PC-9 (cell line): ENCODE measurements at places on chromosomes 12 and 14. TPM values are rescaled to one million over a fixed set of nuclear protein-coding genes. Genes with fewer than 3 reads are reported as not detected.

DNA sequence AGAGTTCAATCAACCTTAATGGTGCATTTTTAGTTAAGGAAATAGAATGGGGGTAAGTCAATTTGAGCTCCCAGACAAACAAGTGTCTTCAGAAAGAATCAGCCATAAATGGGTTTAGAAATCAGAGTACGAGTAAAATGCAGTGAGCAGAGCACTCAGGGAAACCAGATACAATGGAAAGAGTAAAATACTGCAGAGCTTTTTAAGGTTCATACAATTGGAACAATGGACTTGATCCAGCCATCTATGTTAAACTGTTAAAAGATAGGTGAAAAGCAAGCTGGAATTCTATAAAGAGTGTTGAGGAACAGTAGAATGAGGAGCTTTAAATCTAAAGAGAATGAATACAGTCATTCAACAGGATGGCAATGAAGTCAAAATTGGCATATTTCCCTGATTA, 23.8 kb upstream of the PCNX4 start:
- no peak overlapping the region for H3K27ac ChIP-seq
- no peaks in the 10 kb centered on the region for H3K36me3 ChIP-seq
- no peak for DNase-seq
- no peaks in the 10 kb centered on the region for H3K27me3 ChIP-seq
- no peaks in the 10 kb centered on the region for H3K4me1 ChIP-seq

STXBP6 gene
- 10.0 and 12.3 TPM in 2 replicates for total RNA-seq

GLTP gene
- 30.3 and 31.8 TPM in 2 replicates for total RNA-seq

DNA sequence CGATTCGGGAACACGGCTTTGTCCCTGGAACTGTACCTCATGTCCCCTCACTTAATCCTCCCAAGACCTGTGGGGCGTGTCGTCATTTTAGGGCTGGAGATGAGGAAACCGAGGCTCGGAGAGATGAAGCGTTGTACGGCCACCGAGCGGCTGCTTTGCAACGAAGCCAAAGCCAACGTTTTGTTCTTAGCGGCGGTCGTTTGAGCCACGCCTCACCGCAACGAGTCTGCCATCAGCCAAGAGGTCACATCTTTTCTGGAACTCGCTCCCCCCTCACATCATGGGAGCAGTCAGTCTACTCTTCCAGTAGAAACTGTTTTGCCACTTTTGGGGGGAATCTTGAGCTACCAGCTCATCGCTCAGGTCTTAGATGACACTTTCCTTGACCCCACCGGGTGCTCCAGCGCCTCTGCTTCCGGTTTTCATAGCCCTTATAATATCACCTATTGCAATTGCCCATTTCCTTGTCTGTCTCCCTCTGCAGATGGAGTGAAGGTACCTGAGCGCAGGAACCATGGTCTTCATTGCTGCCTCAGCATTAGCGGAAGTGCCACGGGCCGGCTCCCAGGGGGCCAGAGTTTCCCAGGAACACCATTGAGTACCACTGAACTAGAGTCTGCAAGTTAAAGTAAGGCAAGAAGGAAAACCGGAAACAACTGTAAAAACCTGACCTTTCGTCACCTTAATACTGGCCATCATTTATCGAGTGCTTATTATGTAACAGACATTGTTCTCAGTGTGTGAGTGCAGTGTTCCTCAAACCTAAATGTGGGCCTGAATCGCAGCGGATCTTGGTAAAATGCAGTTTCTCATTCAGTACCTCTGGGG, 19.6 kb downstream of the NINJ2 start:
- H3K27ac ChIP-seq = peak overlapping the region; percentile 79
- 0 out of 2 replicates have a peak, but pooled peaks cover 2% of the 10 kb centered on the region for H3K36me3 ChIP-seq
- H3K4me1 ChIP-seq = peaks cover 36% of the 10 kb centered on the region
- peak overlapping the region; percentile 77 for H3K4me3 ChIP-seq
- no peak for DNase-seq
- no peaks in the 10 kb centered on the region for H3K27me3 ChIP-seq

GRCh38 chr14:103819503-103820307, 27.7 kb downstream of the PPP1R13B start:
- H3K27me3 ChIP-seq = no peaks in the 10 kb centered on the region
- no peak for DNase-seq
- no peaks in the 10 kb centered on the region for H3K4me1 ChIP-seq
- no peaks in the 10 kb centered on the region for H3K36me3 ChIP-seq

DTX3 gene
- 16.2 and 18.1 TPM in 2 replicates for total RNA-seq

DNA sequence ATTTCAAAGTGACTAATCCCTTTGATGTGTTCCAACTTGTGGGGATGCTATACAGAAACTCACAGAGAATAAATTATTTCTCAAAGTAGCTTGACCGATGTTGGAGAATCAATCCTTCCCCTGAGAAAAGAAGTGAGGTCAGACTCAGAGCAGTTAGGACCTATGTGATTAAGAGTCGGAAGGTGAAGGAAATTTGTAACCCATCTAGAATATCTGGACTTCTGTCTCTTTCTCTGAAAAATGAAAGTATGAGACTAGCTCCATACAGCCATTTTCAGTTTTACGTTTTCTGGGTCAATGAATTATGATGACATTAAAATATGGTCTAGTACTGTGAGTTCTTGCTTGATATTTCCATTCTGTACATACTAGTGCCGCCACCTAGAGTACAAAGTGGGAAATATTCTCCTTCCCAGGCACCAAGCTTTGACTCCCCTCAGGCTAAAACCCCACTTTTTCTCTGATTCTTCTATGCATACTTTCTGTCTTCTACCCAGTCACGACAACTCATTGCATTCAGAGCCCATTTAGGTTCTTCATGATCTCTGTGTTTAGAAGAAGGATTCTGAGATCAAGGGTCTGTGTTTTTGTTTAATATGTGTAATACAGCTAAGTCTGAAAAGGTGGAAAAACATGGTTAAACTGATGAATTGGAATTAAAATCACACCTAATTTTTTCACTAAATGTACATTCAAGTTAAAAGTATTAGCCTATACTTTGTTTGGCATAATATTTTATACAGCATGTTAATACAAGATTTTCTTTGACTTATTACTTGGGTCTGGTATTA, 6.9 kb upstream of the NTS start:
- H3K4me3 ChIP-seq = no peak overlapping the region
- no peaks in the 10 kb centered on the region for H3K27me3 ChIP-seq
- DNase-seq = peak; percentile 37
- no peaks in the 10 kb centered on the region for H3K4me1 ChIP-seq
- H3K36me3 ChIP-seq = no peaks in the 10 kb centered on the region

DNA sequence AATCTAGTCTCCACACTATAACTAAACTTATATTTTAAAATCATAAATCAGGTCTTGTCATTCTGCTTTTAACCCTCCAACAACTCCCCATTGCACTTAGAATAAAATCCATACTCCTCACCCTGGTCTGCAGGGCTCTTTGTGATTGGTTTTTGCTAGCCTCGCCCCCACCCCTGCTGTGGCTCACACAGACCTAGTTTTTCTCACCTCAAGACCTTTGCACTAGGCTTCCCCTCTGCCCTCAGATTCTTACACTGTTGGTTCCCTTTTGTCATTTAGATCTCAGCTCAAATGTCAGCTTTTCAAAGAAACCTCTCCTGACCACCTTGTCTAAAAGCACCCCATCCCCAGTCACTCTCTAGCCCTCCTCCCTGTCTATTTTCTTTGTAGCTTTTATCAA, 10.7 kb upstream of the LHX5 start:
- H3K36me3 ChIP-seq = no peaks in the 10 kb centered on the region
- H3K4me1 ChIP-seq = no peaks in the 10 kb centered on the region
- H3K4me3 ChIP-seq = no peak overlapping the region
- DNase-seq = no peak
- H3K27ac ChIP-seq = no peak overlapping the region

PTPRO gene
- total RNA-seq = not detected in 2 replicates

- no peak for DNase-seq
- peaks cover 95% of the 10 kb centered on the region for H3K27me3 ChIP-seq
- H3K4me3 ChIP-seq = no peak overlapping the region
- H3K4me1 ChIP-seq = no peaks in the 10 kb centered on the region
Measured at GRCh38 chr12:130919086-130919485, 34.6 kb upstream of the ADGRD1 start.

DNA sequence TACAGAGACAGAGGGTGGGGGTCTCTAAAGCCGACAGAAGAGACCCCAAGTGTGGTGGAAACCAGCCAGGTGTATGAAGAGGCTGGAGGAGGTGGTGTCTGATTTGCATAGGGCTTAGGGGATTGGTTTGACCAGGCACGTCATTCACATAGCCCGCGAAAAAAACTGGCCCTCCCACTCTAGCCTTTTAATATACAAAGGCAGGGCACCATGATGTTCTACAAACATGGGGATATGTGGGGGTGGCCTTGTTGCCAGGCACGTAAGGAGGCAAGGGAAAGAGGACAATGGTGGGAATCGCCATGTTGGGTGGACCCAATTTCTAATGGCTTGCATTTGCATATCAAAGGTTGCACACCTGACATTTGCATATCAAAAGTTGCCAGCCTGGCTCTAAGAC, 13.2 kb downstream of the LALBA start:
- H3K4me3 ChIP-seq = no peak overlapping the region
- H3K36me3 ChIP-seq = no peaks in the 10 kb centered on the region
- no peak for DNase-seq
- no peaks in the 10 kb centered on the region for H3K4me1 ChIP-seq

GPRC5D gene
- total RNA-seq = not detected in 2 replicates

- H3K27ac ChIP-seq = no peak overlapping the region
- no peaks in the 10 kb centered on the region for H3K36me3 ChIP-seq
- peaks cover 78% of the 10 kb centered on the region for H3K27me3 ChIP-seq
- no peak overlapping the region for H3K4me3 ChIP-seq
- no peak for DNase-seq
- H3K4me1 ChIP-seq = no peaks in the 10 kb centered on the region
Measured at GRCh38 chr14:100837805-100838350, 12.0 kb downstream of the MEG3 start.

- no peak for DNase-seq
- H3K4me3 ChIP-seq = peak overlapping the region; percentile 25; the same call in 1 of the 2 replicates
- peaks cover 90% of the 10 kb centered on the region for H3K4me1 ChIP-seq
- no peaks in the 10 kb centered on the region for H3K36me3 ChIP-seq
- H3K27ac ChIP-seq = peak overlapping the region; percentile 91
Measured at GRCh38 chr14:76917745-76918255, 91.6 kb downstream of the LRRC74A start.

SMIM41 gene
- 0.28 TPM in 1 of 2 replicates, not detected in the other for total RNA-seq
